ENCODE measurements at places on chromosomes 5 and 9. TPM values are rescaled to one million over a fixed set of nuclear protein-coding genes. Genes with fewer than 3 reads are reported as not detected.

The SOWAHA gene
- total RNA-seq: 0.10 TPM

The CNTRL gene
- total RNA-seq: 21.6 TPM

The FEM1C gene
- 32.7 TPM for total RNA-seq

The IFNA2 gene
- total RNA-seq: not detected

The UBAC1 gene
- total RNA-seq: 27.2 TPM
